ENCODE measurements at places on chromosomes 3 and 15. TPM values are rescaled to one million over a fixed set of nuclear protein-coding genes. Genes with fewer than 3 reads are reported as not detected.

- ATAC-seq = no peak
Observed at GRCh38 chr3:72659596-72659995, 188.6 kb downstream of the SHQ1 start.

DNA sequence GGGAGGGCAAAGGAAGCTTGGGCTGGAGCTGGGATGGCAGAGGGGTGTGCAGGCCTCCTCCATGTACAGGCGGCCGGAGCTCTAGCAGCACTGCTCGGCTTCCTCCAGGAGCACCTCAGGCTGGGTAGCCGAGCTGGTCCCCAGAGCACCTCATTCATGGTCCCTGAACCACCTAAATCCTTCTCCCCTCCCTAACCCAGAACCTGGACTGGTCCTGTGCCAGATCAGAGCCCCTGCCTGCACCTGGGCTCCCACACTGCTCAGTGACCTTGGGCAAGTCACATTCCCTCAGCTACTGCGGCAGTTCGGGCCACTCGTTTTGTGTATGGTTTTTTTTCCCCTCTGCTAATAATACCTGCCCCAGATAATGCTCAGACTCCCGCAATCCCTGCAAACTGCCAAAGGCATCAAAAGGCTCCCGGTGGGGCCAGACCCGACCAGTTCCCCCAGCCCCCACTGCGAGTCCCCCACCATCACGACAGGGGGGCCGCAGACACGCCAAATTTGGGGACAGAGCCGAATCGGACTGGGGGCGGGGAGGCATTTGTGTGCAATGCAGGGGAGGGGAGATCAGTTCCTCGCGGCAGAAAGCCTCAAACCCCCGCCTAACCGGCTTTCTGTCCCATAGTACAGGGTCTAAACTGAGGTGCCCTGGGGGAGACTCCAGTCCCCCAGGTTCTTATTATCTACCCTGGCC is 1.3 kb downstream of the SEMA7A start:
- ATAC-seq = no peak

DNA sequence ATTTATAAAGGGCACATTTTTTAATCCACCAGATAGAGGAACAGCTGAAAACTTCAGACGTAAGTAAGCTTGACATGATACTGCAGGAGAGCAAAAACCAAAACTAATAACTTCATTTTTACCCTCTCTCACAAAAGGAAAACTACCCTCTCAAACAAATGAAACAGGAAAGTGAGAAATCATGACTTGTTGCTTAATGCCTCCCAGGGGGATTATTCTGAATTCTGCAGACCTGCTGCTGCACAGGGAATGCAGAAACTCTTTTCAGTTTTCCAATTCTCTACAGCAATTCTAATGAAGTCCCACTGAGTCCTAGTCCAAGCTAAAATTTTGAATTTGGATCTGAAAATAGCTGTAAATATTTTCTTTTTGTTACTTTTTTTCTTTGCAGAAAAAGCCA is 637.1 kb upstream of the CCDC54 start:
- no peak for ATAC-seq

DNA sequence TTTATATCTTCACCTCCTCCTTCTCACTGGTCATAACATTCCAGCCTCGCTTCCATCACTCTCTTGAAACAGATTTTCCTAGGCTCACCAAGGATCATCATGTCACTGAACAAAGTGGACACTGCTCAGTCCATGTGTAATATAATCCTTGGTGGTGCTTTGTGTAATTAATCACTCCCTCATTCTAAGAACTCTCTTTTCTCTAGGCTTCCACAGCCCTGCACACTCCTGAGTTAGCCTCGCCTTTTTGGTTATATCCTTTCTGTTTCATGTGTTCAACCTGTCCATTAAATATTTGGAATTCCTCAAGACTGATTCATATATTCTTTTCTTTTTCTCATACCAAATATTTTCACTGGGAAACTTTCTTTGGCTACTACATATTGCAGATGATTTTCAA is 440.8 kb downstream of the PYDC2 start:
- no peak for ATAC-seq

DNA sequence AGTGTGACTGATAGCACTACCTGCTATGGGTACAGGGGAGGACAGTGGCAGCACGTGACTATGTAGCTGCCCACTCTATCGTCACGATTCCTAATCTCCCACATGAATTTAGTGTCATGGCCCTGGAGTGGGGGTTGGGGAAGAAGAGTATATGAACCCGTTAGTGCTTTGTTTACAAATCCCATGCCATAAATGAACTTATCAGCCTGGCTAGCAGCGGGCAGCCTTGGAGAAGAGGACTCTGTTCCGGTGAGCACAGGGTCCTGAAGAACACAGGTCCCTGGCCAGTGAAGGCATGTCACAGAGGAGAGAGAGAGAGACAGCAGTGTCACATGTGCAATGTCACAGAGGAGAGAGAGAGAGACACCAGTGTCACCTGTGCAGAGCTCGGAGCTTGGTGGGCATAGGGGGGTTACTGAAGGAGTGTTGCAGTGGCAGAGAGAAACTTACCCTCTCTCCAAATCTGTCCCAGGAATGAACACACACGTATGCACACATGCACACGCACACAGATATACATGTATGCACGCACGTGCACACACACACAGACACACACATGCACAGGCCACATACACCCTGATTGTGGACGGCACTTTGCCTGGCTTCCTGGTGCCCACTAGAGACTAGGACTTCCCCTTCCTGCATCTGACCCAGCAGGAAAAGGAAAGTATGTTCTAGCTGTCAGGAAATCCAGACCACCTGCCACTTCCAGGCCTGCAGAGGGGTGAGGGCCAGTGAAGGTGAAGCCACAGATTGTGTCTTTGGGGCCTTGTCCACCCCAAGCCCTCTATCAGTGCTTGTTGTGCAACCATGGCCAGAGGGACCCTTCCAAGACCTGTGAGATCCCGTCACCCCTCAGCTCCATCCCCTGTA is 26.3 kb downstream of the ITGA11 start:
- no peak for ATAC-seq

GRCh38 chr3:44648564-44649229 is at the start of gene ZNF35:
TSS of gene ZNF35 (plus strand) at chr3:44648732. CDS start at chr3:44651068, 2,336 bp downstream.
- peak; percentile 94 for ATAC-seq

- ATAC-seq = no peak
Observed at GRCh38 chr3:39038165-39038564, 13.6 kb downstream of the SCN11A start.

DNA sequence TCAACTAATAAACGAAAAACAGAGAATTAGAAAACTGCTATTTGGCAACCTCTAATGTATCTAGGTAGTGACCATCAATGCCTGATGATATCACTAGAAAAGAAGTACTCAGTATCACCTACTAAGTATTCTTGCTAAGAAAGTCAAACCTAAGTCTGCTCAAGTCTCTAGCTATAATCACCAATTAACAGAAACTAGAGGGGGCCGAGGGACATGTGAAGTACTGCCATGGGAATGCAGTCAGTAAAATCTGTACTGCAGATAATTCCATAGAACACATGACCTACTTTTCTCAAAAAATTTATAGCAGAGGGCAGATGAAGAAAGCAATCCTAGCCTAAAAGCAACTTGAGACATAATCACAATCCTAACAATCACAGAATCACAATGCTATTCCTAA is 51.4 kb downstream of the CPEB1 start:
- ATAC-seq = no peak

TICRR gene
- total RNA-seq = 17.0 TPM

C3orf22 gene
- not detected for total RNA-seq

KBTBD13 gene
- total RNA-seq = not detected

EPHB3 gene
- 44.7 TPM for total RNA-seq

PIF1 gene
- 6.3 TPM for total RNA-seq

SPINK8 gene
- total RNA-seq = 1.6 TPM

LINGO1 gene
- total RNA-seq = 0.32 TPM

DPPA2 gene
- total RNA-seq = not detected
